ENCODE measurements at places on chromosomes 1 and 21. TPM values are rescaled to one million over a fixed set of nuclear protein-coding genes. Genes with fewer than 3 reads are reported as not detected.

DNA sequence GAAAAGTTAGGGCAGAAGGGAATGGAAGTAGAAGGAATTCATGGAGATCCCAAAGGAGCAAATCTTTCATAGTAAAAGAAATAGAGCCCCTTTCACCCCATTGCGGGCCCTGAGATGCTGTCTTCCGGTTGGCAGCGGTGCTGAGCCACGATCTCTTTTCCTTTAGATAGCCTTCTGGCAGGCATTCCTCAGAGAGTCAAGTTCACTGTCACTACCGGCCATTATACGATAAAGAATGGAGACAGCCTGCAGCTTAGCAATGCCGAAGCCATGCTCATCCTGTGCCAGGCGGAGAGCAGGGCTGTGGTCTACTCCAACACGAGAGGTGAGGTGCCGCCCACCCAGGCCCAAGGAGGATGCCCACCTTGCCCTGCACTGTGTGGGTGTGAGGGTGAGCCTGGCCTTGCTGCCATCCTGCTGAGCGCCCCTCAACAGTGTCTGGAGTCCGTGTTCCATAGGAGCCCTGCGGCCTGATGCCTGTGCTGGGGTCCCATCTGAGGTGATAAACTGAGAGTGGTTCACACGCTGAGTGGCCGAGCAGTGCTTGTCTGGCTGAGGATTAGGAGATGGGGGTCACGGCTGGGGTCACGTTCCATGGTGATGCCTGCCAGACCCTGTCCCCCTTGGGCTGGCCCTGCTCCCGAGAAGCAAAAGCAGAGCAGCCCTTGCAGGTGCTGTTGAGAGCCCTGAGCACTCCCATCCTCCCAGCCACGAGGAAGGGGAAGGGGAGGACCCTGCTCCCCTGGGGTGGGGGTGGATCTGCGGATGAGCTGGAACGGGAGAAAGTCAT is 20.4 kb upstream of the PWP2 start:
- no peak for DNase-seq

GRCh38 chr1:117857418-117857817 is 72.0 kb downstream of the GDAP2 start:
- DNase-seq: no peak

- DNase-seq: no peak
Measured at GRCh38 chr1:46522969-46523320, 28.5 kb downstream of the KNCN start.

DNA sequence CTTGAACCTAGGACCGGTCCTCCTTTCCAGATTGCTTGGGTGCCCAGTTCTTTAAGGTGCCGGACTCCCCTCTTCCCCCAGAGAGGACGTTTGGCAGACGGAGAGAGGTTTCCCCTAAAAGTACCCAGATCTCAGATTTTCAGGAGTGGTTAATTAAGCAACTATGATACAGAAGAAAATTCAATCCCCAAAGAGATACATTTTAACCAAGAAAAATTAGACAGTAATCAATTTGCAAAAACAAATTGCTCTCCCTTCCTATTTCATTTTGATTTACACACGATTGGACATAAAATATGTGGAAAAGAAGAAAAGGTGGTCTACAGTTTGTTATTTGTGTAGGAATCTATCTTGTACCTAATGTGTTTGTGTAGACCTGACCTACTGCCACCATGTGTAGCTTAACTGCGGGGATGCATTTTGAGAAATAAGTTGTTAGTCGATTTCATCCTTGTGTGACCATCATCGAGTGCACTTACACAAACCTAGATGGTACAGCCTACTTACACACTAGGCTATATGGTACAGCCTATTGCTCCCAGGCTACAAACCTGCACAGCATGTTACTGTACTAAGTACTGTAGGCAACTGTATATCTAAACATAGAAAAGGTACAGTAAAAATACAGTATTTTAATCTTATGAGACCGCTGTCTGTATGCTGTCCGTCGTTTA is 755 bp downstream of the RPAP2 start:
- peak; percentile 5 for DNase-seq

- DNase-seq: no peak
Measured at GRCh38 chr1:22975694-22976093, 3.0 kb upstream of the LACTBL1 start.

DNA sequence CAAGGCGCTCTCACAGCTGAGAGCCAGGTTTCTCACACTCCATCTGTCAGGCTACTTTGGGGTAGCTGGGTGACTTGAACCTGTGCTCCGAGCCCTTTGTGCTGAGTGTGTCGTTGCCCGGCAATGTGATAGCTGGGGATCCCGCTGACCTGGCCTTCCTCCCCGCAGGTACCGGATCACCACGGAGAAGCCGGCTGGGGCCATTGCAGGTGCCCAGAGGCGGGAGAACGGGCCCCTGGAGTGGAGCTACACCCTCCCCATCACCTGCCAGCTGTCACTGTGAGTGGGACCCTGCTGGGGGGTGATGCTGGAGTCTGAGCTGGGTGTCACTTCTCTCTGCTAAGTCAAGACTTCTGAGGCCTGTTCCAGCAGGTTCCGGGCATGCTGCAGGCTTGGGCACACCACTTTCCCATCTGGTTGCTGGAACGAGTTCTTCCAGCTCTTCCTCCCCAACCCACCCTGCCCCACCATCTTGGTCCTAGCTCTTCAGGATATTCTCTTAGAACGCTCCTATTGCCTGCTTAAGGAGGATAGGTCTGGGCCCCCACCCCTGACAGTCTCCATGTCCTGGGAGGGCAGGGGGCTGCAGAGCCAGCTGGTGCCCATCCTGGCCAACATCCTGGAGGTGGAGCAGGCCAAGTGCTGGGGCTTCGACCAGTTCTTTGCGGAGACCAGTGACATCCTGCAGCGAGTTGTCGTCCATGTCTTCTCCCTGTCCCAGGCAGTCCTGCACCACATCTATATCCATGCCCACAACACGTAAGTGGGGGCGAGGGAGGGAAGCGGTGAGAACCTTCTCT is 7.5 kb downstream of the IKBKE start:
- DNase-seq: no peak

DNA sequence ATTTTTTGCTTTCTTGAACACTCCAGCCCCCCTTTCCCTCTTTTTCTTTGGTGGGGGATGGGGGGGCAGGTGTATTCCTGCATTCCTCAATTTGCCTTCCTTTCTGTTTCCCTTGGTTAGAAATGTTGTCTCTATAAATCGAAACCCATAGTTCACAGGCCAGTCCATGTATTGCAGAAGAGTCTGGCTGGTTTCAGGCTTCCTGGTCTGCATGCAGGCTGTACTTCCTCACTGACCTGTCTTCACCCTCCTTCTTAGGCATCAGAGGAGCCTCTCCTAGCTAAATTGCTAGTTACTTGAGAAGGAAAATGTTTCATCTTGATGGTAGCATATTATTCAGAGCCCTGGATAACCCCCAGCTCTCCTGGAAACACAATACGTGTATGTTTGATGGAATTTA is 140.0 kb downstream of the SPATA46 start:
- no peak for DNase-seq

GRCh38 chr21:18521204-18521603 is 117.6 kb upstream of the TMPRSS15 start:
- no peak for DNase-seq

DNA sequence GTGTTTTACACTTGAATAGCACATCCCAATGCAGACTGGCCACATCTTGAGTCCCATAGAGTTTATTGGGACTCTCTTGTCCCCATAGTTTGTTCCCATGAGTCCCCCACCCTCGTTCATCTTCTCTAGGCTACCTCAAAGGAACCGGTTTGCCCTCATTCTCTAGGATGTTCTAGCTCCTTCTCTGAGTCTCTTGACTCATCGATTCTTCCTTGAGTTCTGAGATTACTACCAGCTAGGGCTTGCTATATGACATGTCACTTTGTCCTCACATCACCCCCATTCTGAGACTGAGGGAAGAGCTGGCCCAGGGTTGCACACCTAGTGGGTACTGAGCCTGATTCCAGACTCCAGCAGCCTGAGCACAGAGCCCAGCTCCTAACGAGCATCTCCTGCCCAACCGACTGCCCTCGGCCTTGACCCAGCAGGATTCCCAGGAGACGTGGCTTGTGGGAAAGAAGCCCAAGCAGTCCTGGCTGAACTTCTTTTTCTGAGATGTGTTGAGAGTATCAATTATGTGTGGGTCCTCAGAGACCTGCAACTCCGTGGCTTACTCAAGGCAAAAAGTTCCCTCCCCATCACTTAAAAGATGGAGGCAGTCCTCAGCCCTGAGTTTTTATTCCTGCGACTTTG is 42.0 kb downstream of the TMEM51 start:
- DNase-seq: no peak

DNA sequence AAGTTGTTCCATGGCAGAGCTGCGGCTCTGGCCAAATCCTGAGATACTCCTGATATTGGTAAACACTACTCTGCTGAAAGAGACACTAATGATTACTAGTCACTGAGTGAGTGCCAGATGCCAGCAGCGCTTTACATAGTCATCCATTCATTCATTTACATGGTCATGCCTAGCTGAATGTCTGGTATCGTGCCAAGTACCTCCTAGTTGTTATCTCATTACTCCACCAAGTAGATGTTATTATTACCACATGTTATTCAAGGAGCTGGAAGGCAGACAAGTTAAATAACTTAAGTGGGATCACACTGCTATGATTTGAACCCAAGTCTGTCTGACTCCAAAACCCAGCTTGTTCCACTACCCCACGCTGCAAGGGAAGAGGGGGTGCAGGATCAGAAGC is 4.7 kb downstream of the OLFML2B start:
- no peak for DNase-seq

- DNase-seq: no peak
Measured at GRCh38 chr1:183505454-183506089, 33.3 kb downstream of the SMG7 start.

- no peak for DNase-seq
Measured at GRCh38 chr1:110207831-110208230, 2.3 kb upstream of the KCNC4 start.

DNA sequence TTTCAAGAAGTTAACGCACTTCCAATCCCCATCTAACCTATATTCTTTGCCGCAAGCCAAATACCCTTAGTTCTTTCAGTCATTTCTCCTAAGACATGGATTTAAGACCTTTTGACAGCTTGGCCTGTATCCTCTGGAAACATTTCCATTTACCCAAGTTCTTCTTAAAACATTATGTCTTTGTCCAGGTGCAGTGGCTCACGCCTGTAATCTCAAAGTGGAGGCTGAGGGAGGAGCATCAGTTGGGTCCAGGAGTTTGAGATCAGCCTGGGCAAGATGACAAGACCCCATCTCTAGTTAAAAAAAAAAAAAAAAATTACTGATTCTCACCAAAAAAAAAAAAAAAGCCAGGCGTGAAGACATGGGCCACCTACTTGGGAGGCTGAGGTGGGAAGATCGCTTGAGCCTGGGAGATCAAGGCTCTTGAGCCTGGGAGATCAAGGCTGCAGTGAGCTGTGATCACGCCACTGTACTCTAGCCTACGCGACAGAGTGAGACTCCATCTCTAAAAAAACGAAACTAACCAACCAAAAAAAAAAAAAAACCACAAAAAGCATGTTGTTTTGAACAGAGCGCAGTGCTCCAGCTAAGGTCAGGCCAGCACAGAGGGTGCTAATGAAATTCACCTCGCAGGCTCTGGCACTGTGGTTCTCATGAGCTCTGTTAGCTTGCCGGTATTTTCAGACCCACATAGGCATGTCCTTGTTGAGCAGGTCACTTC is 36.0 kb downstream of the NUAK2 start:
- DNase-seq: no peak

GRCh38 chr1:2414297-2414958 is 2.1 kb upstream of the PEX10 start:
- DNase-seq: peak; percentile 54

- DNase-seq: no peak
Measured at GRCh38 chr1:69920426-69920825, 285.0 kb downstream of the LRRC40 start.

- DNase-seq: no peak
Measured at GRCh38 chr1:164673584-164674214, 114.7 kb downstream of the PBX1 start.

GRCh38 chr1:226643177-226643576 is 94.6 kb downstream of the STUM start:
- no peak for DNase-seq

- DNase-seq: no peak
Measured at GRCh38 chr1:237029850-237030535, 12.0 kb upstream of the RYR2 start.

GRCh38 chr1:38068220-38068979 is 21.8 kb upstream of the POU3F1 start:
- no peak for DNase-seq

DNA sequence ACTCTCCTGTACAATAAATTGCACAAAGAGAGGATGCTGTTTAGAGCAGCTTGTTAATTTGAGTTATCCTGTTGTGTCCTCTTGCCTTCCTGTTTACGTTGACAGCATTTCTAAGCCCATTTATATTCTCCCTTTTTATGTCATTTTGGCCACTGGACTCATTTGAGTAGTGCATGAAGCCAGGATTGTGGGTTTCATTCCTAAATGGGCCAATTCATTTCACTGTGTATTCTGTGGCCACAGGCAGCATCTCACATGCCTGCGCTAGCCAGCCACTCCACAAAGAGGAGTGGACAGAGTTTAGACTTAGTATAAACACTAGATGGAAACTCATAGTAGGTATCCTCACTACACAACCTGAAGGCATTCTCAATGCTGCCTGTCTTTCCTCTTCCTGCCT is 73.4 kb downstream of the DTL start:
- no peak for DNase-seq

DNA sequence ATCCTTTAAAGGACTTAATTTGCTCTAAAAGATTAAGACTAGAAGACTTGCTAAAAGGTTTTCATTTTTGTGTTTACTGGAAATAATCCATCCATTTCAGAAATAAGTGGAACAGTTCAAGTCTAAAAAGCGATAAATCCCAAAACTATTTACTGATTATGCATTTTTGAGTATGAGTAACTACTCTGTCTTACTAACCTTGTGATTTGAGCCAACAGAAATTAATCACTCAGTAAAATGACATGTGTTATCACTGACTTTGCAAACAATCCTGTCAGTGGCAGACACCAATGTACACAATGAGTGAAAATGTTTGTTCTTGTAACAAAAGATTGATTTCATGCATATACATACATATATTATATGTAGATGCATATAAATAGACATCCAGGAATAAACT is 218.0 kb downstream of the DENND1B start:
- no peak for DNase-seq

DNA sequence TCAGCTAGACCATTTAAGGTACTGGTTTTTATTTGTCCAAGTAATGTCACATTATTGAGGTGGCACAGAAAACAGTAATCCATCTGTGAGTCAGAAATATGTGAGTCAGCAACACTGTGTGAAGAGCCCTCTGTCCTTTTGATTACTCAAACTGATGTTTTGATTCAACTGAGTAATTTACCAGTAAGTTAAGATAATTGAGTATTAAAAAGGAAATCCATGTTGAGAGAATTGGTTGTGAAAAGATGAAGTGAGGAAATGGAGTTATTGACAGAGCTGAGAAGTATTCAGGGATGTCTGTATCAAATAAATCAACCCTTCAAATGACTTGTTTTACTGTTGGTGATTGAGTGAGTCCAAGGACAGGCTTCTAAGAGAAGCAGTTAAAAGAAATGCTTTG is 302.7 kb upstream of the SGIP1 start:
- DNase-seq: no peak

The SRM gene
- 51.4 TPM for polyA plus RNA-seq

The KRTAP21-3 gene
- polyA plus RNA-seq: not detected

The TFF3 gene
- polyA plus RNA-seq: 1.1 TPM

The AQP10 gene
- polyA plus RNA-seq: 0.21 TPM

The CELA3A gene
- 0.25 TPM for polyA plus RNA-seq

The PSMG1 gene
- 33.2 TPM for polyA plus RNA-seq

The DEPDC1 gene
- polyA plus RNA-seq: 7.5 TPM

The AIRE gene
- not detected for polyA plus RNA-seq

The FLG2 gene
- polyA plus RNA-seq: not detected

The PUM1 gene
- 62.2 TPM for polyA plus RNA-seq

The PDC gene
- polyA plus RNA-seq: 0.89 TPM

The BARHL2 gene
- not detected for polyA plus RNA-seq

The KRTAP7-1 gene
- polyA plus RNA-seq: not detected

The EFHD2 gene
- 28.6 TPM for polyA plus RNA-seq

The KCNJ10 gene
- polyA plus RNA-seq: 0.36 TPM

The CR1 gene
- polyA plus RNA-seq: 0.68 TPM
